Foreskin fibroblast (primary cell): ENCODE measurements at places on chromosomes 1 and 21.

- DNase-seq: no peak
Measured at GRCh38 chr1:101452825-101453224, 216.0 kb downstream of the S1PR1 start.

GRCh38 chr1:213530611-213531320 is 457.0 kb upstream of the PROX1 start:
- no peak for DNase-seq

GRCh38 chr1:82644186-82644915 is 843.6 kb downstream of the ADGRL2 start:
- DNase-seq: no peak

DNA sequence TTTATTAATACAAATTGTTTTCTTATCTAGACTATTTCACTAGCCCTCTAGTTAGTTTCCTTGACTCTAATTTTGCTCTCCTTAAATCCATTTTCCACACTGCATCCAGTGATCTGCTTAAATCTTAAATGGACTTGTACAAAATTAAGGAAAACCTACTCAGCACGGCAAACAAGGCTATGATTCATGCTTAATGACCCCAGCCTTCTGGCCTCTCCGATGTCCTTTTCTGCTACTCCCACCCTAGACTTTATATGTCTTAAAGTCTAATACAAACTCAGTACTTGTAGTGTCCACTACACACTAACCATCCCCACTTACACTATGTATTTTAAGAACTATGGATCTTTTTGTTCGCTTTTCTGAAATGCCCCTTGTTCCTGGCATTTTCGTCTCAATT is 2.2 kb downstream of the TMED5 start:
- DNase-seq: peak; percentile 28

DNA sequence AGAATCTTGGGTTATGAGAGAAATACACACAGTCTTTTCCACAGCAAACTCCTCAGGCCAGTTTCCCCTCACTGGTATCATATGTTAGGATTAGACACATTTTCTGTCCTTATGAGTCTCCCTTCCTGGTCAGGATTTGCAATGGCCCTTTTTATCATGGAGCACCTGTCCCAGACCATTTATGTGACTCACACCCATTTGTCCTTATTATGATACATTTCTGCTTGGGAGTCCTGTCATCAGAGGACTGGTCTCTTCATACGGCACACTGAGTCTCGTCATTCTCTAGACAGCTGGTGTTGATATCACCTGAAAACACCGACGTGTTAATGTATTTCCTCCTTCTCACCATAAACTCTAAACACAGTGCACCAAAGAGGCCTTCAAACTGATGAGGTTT is 105.0 kb upstream of the SYT6 start:
- DNase-seq: no peak

GRCh38 chr1:203598752-203599151 is 27.9 kb upstream of the ATP2B4 start:
- no peak for DNase-seq

DNA sequence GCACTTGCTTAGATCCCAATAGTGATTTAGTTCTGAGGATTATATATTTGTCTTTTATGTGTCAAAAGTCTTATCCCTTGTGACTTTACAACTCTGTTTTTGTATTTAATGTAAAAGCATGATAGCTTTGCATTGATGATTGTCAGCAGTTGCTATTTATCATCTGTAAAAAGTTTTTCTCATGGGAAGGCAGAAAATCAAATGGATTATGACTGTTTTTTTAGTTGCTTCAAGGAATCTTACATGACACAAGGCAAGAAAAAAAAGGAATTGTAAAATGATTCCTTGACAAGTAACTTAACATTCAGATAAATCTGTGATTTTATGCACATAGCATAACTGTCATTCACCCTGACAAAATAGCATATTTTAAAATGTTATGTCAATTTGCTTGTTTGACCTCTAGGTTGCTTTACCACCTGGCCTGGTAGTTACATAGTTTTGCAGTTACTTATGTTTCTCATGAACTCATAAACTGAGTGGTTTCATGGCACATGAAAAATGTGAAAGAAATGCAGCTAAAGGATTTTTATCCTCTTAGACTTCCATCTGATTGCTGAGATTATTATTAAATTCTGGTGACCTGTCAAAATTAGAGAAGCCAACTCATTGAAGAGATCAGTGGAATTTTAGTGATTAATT is 622.6 kb downstream of the ADGRL2 start:
- no peak for DNase-seq

GRCh38 chr21:33780631-33781030 is 135.0 kb downstream of the ATP5PO start:
- no peak for DNase-seq

DNA sequence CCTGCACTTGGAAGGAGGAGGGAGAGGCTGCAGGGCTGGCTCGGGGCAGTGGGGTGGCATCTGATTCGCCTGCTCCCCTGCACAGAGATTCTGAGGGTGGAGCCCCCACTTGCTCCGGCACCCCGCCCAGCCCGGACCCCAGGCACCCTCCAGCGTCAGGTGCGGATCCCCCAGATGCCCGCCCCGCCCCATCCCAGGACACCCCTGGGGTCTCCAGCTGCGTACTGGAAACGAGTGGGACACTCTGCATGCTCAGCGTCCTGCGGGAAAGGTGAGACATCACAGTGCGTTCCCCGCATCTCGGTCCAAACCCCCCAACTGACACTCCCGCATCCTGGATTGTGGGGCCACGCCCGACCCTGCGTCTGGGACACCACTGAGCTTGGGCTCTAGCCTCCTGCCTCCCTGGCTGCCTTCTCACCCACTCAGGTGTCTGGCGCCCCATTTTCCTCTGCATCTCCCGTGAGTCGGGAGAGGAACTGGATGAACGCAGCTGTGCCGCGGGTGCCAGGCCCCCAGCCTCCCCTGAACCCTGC is 7.9 kb downstream of the ADAMTSL4 start:
- DNase-seq: peak; percentile 0

DNA sequence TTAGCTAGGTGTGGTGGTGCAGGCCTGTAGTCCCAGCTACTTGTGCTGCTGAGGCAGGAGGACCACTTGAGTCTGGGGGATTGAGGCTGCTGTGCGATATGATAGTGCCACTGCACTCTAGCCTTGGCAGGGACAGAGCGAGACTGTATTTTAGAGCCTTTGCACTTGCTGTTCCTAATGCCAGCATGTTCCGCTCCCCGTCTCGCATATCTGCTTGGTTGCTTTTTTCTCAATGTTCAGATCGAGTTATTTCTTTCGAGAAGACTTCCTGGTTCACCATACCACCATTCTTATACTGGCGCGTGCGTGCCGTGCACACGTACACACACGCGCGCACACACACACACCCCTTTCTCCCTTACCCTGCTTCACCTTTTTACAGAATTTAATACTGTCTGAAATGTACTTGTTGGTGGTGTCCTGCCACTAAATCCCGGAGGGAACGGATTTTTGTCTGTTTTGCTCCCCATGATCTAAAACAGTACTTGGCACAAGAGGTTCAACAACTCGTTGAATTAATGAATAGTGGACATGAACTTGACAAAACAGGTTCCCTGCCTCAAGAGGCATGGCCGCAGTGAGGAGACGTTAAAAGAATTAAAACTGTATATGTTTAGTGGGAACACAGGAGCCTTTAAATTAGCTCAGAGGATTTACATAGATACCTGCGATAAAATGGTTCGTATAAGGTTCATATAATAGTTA is 1.1 kb upstream of the RPRD2 start:
- no peak for DNase-seq

GRCh38 chr21:25506261-25506660 is 101.0 kb downstream of the MRPL39 start:
- peak; percentile 29 for DNase-seq

DNA sequence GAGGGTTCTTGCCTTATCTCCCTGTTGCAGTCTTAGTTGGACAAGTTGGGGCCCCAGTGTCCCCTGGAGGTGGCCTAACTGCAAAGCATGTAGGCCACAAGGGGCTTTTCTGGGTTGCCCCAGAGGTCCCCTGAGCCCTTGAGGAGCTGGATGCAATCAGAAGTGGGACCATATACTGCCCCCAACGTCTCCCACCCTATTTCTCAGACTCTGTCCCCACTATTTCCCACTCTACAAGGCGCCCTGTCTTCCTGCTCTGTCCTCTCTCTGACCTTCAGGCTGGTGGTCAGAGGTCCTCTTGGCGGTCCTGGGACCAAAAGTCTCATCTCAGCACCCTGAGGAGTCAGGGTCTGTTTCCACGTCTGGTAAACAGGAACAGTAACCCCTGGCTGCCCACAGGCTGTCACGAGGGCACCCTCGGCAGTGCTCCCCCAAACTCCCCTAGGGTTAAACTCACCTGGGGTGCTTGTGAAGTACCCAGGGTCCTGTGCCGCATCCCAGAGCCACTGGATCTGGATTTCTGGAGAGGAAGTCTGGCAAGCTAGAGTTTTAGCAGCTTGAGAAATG is 14.9 kb downstream of the PROK1 start:
- no peak for DNase-seq

GRCh38 chr1:8025671-8026144 is 401 bp downstream of the ERRFI1 start:
- DNase-seq: peak; percentile 25

- DNase-seq: no peak
Measured at GRCh38 chr1:160251011-160251410, 11.3 kb downstream of the DCAF8 start.

DNA sequence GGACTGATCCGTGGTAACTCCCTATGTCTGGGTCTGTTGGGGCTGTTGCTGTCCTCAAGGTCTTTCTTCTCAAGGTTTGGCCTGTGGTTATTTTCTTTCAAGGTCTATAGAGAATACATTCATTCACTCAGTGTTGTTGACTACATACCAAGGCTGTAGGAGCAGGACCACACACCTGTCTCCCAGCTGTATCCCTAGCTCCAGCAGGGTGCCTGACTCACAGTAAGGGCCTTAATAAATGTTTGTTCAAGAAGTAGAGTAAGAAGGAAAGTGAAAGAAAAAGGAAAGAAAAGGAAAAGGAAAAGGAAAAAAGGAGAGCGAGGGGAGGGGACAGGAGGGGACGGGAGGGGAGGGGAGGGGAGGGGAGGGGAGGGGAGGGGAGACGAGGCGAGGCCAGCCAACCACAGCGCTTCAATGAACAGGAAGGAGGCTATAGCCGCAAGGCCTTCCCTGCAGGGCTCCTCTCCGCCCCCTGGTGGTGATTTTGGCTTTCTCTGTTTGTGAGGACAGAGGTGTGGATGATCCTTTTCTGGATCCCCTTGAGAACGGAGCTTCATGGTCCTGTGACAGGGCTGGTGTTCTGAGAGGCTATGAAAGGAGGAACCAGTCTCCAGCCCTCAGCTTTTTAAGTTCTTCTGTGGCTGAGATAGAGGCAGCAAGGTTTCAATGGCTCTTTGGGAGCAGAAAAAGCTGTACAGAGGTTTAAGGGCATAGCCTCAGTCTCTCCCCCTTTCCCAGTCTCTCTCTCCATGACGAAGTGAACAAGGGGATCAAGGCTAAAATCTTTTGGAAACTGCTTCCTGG is 30.6 kb upstream of the LCE5A start:
- DNase-seq: no peak

DNA sequence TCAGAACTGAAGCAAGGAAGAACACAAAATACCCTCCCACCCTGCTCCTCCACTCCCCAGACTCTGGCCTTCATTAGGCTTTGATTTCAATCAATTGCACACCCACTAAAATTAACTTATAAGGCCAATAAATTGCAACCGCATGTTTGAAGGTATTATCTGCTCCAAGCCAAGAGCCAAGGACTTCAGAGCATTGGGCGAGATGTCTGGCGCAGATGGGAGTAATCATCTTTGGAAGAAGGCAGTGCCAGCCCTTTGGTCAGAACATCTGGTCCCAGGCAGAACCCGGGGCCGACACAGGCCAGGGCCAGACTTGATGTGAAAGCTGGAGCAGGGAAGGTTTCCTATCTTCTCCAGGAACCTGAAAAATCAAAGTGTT is 60.0 kb downstream of the SLC66A1 start:
- DNase-seq: peak; percentile 76

DNA sequence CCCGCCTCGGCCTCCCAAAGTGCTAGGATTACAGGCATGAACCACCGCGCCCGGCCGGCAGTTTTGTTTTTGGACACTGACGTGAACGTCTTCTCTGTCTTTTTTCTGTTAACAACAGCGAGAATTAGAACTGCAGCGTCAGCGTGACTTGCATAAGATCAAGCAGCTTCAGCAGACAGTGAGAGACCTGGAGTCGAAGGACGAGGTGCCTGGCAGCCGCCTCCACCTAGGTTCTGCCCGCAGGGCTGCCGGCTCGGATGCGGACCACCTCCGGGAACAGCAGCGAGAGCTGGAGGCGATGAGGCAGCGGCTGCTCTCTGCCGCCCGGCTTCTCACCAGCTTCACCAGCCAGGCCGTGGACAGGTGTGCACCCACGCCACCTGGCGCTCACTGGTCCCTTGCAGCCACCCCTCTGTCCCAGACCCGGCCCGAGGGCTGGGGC is 22.9 kb upstream of the DIP2A start:
- DNase-seq: no peak

- peak; percentile 37 for DNase-seq
Measured at GRCh38 chr1:57474137-57474750, 50.4 kb upstream of the DAB1 start.

DNA sequence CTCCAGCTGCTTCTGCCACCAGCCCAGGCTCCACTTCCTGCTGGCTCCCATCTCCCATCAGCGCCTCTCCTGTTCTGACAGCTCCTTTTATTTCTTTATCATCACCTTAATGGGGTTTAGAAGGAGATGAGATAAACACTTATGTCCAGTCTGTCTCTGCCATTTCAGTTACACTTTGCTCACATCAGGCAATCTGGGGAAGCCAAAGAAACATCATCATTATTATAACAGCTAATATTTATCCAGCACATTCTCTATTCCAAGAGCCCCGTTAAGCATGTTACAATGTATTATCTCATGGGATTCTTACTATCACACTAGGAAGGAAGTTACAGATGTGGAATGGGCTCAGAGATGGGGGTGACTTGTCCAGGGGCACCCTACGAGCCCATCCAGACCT is 31.2 kb downstream of the DMRTB1 start:
- DNase-seq: no peak

DNA sequence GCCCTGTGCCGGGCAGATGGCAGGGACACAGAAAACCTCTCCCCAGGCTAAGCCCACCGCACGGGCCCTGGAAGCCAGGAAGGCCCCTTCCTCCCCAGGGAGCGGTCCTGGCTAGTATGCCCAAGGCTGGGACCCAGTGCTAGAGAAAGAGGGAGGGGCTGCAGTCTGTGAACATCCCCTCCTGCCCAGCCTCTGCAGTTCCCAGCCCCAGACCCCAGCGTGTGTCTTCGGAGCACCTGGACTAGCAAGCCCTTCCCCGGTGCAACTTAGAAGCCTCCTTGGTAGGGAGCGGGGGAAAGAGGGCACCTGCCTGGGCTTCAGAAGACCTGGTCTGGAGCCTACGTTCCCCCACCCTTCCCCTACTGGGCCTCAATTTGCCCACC is 2.1 kb downstream of the PLEKHG5 start:
- no peak for DNase-seq

- DNase-seq: no peak
Measured at GRCh38 chr1:174297351-174297750, 138.0 kb downstream of the RABGAP1L start.

GRCh38 chr1:17887661-17888371 is 132.7 kb downstream of the ACTL8 start:
- no peak for DNase-seq

- DNase-seq: no peak
Measured at GRCh38 chr21:35394049-35394448, 344.9 kb upstream of the RUNX1 start.
